A375 (cell line): ENCODE measurements at places on chromosomes 1 and 21. TPM values are rescaled to one million over a fixed set of nuclear protein-coding genes. Genes with fewer than 3 reads are reported as not detected.

Gene TTC13
- total RNA-seq, result 15.5 and 17.7 TPM in 2 replicates

Gene PPFIA4
- 2.3 and 3.5 TPM in 2 replicates for total RNA-seq

Gene MACF1
- total RNA-seq, result 170 and 189 TPM in 2 replicates

Gene PRR9
- total RNA-seq, result not detected in 2 replicates

Gene RTCA
- total RNA-seq, result 49.7 and 54.3 TPM in 2 replicates

Gene GBP2
- 16.2 and 22.2 TPM in 2 replicates for total RNA-seq

Gene ICOSLG
- total RNA-seq, result 0.26 and 0.27 TPM in 2 replicates

Gene ST6GALNAC5
- 0.38 and 2.3 TPM in 2 replicates for total RNA-seq

Gene MARK1
- total RNA-seq, result 3.4 and 4.5 TPM in 2 replicates
